ENCODE measurements at places on chromosomes 3 and 15. TPM values are rescaled to one million over a fixed set of nuclear protein-coding genes. Genes with fewer than 3 reads are reported as not detected.
A peak's percentile ranks its signal among the peaks of the same experiment; 100 is the strongest.

LRRC28 gene
- total RNA-seq = 16.1 TPM

SPTSSB gene
- total RNA-seq = not detected

PEX5L gene
- total RNA-seq = not detected

ZNF860 gene
- not detected for total RNA-seq

ERICH6 gene
- total RNA-seq = not detected

P2RY1 gene
- total RNA-seq = 1.8 TPM

DISP2 gene
- total RNA-seq = 0.20 TPM

RPP25 gene
- 7.2 TPM for total RNA-seq

REC114 gene
- total RNA-seq = not detected

SLC12A8 gene
- total RNA-seq = 1.1 TPM

- no peak for DNase-seq
Measured at GRCh38 chr15:56454836-56455235, 10.1 kb downstream of the MNS1 start.

DNA sequence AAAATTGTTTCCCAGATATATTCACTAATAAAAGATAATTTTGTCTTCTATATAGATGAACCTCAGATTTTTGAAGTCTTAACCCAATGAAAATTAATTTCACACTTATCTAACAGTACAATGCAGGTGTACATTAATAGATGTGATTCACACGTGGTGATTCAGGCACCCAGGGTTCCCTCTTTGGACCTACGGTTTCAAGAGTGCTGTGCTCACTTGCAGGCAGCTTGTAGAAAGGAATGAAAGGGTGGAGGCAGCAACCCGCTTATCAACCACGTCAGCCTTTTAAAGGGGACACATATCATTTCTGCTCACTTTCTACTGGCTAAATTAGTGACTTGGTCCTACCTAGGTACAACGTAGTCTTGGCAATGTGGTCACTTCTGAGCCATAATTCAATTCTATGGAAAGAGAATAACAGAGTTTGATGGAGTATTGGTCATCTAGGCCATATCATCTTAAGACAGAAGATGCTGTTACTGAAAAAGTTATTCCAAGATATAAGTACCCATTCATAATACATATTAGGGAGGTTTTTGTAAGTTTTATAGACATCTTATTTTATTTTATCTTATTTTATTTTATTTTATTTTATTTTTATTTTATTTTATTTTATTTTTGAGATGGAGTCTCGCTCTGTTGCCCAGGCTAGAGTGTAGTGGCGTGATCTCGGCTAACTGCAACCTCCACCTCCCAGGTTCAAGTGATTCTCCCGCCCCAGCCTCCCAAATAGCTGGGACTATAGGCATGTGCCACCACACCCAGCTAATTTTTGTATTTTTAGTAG is 37.9 kb downstream of the ACP3 start:
- DNase-seq = no peak

- DNase-seq = no peak
Measured at GRCh38 chr3:57281715-57282114, 10.8 kb downstream of the ASB14 start.

DNA sequence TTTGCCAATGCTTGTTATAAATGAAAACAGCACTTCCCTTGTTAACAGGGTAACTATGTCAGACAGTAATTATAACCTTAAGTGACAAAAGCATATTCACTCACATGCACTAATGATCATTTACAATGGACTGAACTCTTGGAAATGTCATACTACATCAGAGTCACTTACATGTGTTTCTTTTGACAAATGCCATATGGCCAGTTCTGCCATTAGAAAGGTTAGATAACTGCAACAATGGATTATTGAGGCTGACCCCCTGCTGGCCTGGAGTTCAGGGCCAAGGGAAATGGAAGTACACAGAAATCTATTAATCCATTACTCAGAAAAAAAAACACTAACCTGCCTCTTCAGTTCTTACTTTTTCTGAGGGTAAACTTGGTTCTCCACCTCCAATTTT is 313.4 kb downstream of the CNTN3 start:
- no peak for DNase-seq

DNA sequence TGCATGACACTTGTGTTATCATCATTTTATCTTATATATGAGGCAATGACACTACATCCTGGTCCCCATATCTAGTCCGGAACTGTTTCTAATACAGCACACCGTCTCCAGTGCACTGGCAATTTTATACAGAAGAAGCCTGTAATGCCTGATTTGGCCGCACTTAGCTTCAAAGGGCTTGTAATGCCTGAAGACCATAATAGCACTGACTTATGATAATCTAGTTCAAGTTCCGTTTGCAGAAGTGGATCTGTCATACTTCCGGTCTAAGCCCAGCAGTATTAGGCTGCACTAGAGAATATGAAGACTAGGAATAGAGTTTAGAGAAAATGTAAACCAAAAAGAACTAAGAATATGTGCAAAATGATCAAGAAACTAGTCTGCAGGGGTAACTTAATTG is 1.3 kb downstream of the BNIP2 start:
- DNase-seq = peak; percentile 42

- peak; percentile 95 for DNase-seq
Measured at GRCh38 chr3:154323891-154324738, at the start of gene DHX36. Gene DHX36 (minus strand): TSS chr3:154324487. CDS start chr3:154324416, 71 bp downstream.

- peak; percentile 83 for DNase-seq
Measured at GRCh38 chr3:56980798-56981390, 79.6 kb upstream of the SPATA12 start.

DNA sequence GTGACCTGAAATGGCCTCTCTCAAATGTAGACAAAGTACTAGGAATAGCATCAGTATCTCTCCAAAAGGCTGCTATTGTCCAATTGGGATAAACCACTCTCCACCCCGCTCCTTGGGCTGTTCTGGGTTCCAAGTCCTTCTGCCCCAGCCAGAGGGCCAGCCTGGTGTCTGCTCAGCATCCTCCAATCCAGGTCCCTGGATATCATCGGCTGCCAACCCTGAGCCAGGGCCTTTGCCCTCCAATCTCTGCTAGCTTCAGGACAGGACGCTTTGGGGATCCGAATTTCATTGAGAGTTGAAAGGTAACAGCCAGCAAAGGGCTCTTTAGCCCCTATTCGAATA is 119.3 kb upstream of the ADPGK start:
- DNase-seq = no peak

GRCh38 chr3:23916152-23916885 is 471 bp downstream of the NKIRAS1 start:
- DNase-seq = no peak

GRCh38 chr3:197899833-197900478 is 50.0 kb upstream of the RPL35A start:
- no peak for DNase-seq

DNA sequence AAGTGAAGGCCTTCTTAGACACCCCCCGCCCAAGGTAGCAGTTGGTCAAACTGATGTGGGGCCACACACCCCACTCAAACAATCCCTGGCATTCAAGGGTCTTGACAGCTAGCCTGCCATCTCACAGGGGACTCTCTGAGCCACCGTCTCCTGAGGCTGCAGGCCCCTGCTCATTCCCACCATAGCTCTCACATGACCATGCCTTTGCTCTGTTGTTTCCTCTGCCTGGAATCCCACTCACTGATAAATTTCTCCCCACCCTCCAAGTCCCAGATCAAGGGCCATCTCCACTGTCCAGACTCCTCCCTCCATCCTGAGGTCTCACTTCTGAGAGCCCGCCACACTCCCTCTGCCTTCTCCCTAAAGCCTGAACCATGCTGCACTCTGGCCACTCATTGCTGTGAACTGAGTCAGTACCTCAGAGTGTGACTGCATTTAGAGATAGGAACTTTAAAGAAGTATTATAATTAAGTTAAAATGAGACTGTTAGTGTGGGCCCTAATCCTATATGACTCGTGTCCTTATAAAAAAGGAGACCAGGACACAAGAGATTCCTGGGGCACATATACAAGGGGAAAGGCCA is 10.0 kb downstream of the WNT7A start:
- no peak for DNase-seq

- DNase-seq = no peak
Measured at GRCh38 chr3:59027607-59028006, 22.2 kb downstream of the CFAP20DC start.

- DNase-seq = no peak
Measured at GRCh38 chr15:100712226-100712625, 109.8 kb downstream of the ASB7 start.

DNA sequence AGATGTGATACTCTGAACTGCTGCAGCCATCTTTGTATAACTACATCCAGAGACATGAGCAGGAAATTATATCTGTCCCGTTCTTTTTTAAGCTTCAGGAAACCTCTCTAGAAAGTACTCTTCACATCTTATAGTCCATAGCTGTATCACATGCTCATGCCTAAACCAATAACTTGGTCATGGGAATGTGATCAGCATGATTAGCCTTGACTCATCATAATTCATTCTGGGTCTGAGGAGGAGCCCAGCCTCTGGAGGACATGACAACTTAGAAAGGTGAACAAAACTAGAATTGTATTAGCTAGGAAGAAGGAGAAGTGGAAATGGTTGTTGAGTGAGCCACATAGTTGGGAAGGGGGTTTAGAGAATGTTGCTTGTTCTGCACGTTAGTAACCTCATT is 12.9 kb downstream of the PPM1L start:
- no peak for DNase-seq

GRCh38 chr3:146092230-146092629 is 68.8 kb downstream of the PLOD2 start:
- no peak for DNase-seq

- DNase-seq = no peak
Measured at GRCh38 chr3:83065851-83066460, 1304.5 kb upstream of the GBE1 start.

DNA sequence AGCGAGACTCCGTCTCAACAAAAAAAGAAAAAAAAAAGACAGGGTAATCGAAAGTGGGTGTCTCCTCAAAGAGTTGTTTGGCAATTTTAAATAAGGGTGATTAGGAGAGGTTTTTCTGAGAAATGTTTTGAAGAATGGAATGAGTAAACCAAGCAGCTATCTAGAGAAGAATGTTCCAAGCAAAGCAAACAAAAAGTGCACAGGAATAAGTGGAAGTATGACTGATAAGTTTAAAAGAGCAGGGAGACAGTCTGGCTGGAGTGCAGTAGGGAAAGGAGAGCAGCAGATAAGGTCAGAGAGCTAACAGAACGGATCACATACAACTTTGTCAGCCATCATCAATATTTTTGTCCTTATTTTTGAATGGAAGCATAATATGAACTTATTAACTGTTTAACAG is 853.5 kb downstream of the TUSC7 start:
- no peak for DNase-seq
